ENCODE measurements at places on chromosomes 16 and 17. TPM values are rescaled to one million over a fixed set of nuclear protein-coding genes. Genes with fewer than 3 reads are reported as not detected.

Gene P2RX5
- not detected for total RNA-seq

- DNase-seq = peak; percentile 74
Observed at GRCh38 chr17:8121681-8122421, 2.1 kb downstream of the HES7 start.

DNA sequence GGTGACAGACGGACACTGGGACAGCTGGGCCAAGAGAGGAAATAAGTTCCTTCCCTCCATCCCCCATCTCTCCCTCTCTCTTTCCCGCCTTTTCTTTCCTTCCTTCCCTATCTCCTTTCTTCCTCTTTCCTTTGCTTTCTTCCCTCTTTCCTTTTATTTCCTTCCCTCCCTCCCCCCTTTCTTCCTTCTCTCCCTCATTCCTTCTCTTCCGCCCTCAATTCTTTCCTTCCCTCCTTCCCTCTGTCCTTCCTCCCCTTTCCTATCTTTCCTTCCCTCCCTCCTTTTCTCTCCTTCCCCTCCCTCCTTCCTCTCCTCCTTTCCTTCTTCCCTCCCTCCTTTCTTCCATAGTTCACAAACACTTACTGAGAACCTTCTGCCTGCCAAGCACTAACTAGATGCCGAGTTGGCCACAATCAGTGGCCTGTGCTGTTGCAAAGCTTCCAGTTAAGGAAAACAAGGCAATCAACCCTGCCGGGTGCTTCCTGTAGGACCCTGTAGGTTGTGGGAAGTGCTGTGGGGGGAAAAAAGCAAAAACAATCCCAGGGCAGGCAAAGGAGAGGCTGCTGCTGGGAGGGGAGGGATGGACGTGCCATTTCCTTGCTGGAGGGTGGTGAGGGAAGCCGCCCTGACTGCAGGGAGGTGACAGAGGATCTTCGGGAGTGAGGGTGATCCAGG lies 31.7 kb downstream of the ABCC6 start:
- DNase-seq = no peak

DNA sequence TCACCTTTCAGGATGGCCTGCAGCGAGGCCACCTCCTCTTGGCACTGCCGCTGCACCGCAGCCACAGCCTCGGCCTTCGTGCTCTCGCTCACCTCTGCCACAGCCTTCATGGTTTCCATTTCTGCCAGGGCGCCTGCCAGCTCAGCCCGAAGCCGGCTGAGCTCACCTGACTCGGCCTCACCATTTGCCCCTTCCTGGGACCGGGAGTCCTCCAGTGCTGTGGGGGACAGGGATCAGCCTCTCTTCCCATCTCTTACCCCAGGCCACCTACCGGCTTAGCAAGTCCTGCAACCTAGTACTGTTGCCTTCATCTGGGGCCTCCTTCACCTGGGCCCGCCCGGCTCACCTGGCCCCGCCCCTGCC lies 658 bp downstream of the RABEP2 start:
- no peak for DNase-seq

Gene FOXF1
- 34.7 TPM for total RNA-seq

DNA sequence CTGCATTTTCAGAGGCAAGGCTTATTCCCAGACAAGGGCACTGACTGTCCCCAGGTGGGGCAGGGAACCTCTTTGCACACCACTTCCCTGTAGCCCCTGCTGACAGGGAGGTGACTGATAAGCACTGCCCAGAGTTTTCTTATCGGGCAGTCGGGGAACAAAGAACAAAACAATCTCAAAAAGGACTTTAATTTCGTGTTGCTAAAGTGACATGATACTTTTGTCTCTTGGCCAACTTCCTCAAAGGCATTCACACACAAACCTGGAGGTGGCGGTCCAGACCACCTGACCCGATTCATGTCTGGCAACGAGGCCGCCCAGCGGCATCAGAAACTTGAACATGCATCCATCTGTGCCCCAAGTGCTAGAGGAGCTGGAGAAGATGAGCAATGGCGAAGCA lies 28.9 kb downstream of the ZDHHC7 start:
- DNase-seq = no peak

GRCh38 chr16:84886497-84887090 lies 66.8 kb downstream of the CRISPLD2 start:
- DNase-seq = no peak

DNA sequence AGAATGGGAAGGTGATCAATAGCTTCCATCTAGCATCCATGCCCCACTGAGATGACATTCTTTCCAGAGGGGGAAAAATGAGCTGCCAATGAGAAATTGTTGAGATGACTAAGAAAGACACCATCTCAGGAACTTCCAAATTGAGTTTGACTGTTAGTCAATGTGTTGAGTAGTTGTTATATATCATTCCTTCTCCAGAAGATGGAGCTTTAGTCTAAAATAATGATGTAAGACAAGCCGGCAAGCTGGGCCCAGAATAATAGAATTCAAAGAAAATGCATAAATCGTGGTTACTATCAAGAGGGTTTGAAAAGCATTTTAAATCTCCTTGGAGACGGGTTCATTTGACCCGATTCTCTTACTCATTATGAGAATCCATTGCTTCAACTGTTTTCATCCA lies 71.0 kb upstream of the ATF7IP2 start:
- no peak for DNase-seq

DNA sequence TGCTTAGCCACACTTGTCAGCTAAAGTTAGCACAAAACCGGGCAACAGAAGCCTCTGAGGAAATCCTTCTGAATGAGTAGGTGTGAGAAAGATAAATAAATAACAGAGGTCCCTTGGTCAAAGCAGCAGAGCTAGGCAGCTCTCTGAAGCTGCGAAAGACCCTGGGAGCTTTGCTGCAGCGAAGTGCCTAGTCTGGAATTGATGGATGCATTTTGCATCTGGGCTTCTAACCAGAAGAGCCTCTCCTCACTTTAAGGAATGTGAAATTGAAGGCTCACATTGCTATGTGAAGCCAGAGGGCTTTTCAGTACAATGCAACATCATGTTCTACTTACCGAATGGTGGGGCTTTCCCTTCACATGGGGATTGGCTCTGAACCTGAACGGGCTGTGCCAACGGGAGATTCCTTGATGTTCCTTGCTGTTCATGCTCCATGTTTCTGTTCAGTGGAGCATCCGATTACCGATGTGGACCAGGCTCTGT lies 274.6 kb downstream of the HS3ST3B1 start:
- DNase-seq = no peak

GRCh38 chr17:1377334-1377733 lies 22.7 kb downstream of the YWHAE start:
- no peak for DNase-seq

GRCh38 chr17:8053600-8053999 lies 14.7 kb downstream of the ALOX15B start:
- no peak for DNase-seq

DNA sequence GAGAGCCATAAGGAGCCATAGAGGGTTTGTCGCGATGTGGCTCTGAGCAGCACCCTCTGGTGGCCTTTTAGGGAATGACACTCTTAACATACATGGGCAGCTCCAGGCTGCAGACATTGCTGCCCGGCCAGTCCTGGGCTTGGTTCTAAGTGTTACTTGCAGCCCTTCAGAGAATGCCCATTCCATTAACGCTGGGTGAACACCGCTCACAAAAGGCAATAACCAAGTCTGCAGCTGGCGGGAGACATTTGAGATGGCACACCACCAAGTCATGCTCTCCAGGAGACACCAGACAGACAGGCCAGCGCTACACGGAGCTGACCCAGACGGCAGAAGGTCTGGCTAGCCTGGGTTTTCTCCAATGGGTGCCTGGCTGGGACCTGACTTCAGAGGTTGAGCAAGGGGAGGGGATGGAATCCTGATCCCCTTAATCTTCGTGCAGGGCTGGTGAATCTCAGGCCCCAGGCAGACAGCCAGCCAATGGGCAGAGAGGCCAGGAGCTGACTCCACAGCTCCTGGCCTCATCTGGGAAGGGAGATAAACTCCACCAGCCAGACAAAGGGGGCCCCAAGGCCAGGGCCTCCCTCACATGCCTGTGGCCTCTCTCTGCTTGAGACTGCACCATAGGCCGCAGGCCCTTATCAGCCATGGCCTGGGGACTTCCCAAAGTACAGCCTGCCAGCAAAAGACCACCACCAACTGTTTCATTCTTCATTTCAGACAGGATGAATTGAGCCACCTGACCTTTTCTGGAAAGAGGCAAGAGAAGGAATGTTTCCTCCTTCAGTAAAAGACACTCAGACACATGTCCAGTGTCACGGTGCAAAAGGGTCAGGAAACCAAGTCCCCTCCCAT lies 58.8 kb downstream of the ZDHHC7 start:
- peak; percentile 80 for DNase-seq

DNA sequence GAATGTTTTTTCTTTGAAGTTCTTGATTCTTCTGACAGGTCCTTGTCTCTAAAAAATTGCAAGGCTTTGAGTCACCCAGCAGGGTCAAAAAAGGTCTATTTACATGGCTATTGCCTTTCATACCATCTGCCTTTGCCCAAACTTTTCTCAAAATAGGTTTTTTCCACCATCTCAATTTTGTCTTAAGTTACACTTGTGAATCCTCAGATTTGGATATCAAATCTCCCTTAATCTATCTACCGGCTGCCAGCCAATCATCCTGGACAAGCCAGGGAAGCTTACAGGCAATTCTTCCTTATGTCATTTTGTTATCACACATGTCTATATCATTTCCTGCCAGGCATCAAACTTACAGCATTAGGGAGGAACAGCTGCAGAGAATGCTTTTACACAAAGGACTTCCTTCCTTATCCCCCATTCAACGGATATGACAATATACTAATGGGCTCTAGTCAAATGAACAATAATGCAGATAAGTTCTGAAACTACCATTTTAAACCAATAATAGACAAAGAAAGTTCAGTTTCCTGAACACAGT lies 104.1 kb upstream of the CORO6 start:
- peak; percentile 51 for DNase-seq

Gene CA7
- total RNA-seq = not detected

GRCh38 chr17:79836972-79837887 lies 2.0 kb downstream of the CBX4 start:
- no peak for DNase-seq

DNA sequence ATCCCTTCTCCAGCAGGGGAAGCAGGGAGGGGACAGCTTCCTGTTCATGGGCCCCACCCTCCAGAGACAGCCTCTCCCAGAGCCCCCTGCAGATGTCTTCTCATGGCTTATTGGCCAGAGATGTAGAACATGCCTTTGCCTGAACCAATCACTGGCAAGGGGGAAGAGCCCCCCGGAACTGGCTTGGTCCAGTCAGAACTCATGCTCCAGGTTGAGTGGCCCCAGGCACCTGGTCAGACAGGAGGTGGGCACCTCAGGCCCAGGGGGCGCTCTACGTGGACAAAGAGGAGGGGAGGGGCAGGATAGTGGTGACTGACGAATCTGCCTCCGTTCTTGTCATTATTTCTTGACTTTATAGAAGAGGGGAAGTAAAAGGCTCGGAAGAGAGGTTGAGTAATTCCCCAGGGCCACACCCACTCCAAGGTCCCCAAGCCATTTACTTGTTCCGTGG lies 23.6 kb downstream of the RAB11FIP4 start:
- no peak for DNase-seq

GRCh38 chr16:46976550-46976949 lies 3.1 kb upstream of the DNAJA2 start:
- DNase-seq = no peak

- no peak for DNase-seq
Observed at GRCh38 chr17:17767154-17767869, 69.5 kb downstream of the SREBF1 start.

- peak; percentile 43 for DNase-seq
Observed at GRCh38 chr16:85555719-85556455, 57.2 kb upstream of the GSE1 start.

GRCh38 chr17:68861602-68862001 lies 93.6 kb downstream of the ABCA8 start:
- DNase-seq = no peak

Gene TOP2A
- total RNA-seq = 264 TPM

- DNase-seq = peak; percentile 14
Observed at GRCh38 chr17:58377093-58377601, 25.1 kb upstream of the SUPT4H1 start.

Gene SLC5A11
- total RNA-seq = not detected

Gene MT1M
- 0.74 TPM for total RNA-seq

Gene TEFM
- total RNA-seq = 11.7 TPM

GRCh38 chr16:66443269-66443652 lies 16.2 kb downstream of the BEAN1 start:
- DNase-seq = no peak

DNA sequence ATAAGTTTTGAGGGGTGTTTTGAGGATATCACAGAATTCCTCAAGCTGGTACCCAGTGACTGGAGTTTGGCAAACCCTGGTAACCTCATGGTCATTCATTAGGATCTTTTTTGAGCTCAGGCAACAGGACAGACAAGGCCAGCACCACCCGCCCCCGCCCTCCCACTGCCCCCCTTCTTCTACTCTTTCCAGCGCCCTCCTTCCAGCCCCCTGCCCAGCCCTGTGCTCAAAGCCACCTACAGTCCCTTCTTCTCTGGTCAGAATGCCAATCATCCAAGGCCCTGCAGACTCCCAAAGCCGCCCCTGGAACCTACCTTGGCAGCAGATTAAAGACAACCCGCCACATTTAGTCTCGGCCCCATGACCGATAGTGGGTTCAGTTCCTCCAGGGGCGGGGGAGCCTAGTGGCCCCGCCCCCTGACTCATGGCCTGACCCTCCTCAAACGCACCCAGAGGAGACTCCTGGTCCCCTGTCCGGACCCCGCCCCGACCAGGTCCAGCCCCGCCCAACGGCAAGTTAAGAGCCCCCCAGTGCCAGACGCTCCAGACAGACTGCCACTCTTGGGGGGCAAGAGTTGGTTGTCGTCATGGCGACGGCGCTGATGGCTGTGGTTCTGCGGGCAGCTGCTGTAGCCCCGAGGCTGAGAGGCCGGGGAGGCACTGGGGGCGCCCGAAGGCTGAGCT lies at the start of gene NAGS:
TSS of gene NAGS (plus strand) at position 546 of the 684 bp plus-strand sequence. CDS start at position 588, 42 bp downstream.
- DNase-seq = no peak

GRCh38 chr17:46097497-46097896 lies 95.7 kb downstream of the KANSL1 start:
- no peak for DNase-seq

Gene ZNF768
- total RNA-seq = 41.1 TPM

Gene KRT12
- not detected for total RNA-seq

- no peak for DNase-seq
Observed at GRCh38 chr17:41184480-41184961, at the start of gene KRTAP4-1. Gene KRTAP4-1 (minus strand): TSS chr17:41184911. CDS start chr17:41184854, 57 bp downstream.

Gene FAHD1
- 90.3 TPM for total RNA-seq

GRCh38 chr16:2527071-2527783 lies 4.0 kb downstream of the CEMP1 start:
- no peak for DNase-seq

Data from SJSA1 (cell line).